ENCODE measurements at places on chromosomes 5 and 9.

- DNase-seq: no peak
These were observed 93.6 kb upstream of the TLE4 start for GRCh38 chr9:79477955-79478771.

- no peak for DNase-seq
These were observed 60.9 kb upstream of the GDNF start for GRCh38 chr5:37900692-37901091.

DNA sequence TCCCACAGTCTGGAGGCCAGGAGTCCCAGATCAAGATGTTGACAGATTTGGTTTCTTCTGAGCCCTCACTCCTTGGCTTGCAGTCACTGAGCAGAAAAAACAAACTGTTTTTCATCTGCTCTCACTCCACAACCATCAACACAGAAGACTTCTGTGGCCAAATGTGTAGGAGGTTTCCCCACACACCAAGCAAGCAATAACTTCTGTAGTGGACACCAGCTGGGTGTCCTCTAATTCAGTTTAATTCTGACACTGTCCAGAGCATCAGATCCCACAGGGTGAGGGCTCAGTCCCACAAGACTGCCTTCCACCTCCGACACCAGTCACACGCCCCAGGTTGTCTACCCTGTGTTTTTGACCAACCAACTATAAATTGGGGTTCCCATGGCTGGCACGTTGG, 209.9 kb downstream of the AOPEP start:
- no peak for DNase-seq

- DNase-seq: no peak
These were observed 6.4 kb downstream of the HOMER1 start for GRCh38 chr5:79507251-79508205.

- DNase-seq: no peak
These were observed 22.0 kb downstream of the RC3H2 start for GRCh38 chr9:122883125-122883524.

- no peak for DNase-seq
These were observed 10.5 kb downstream of the PJA2 start for GRCh38 chr5:109399092-109399759.

DNA sequence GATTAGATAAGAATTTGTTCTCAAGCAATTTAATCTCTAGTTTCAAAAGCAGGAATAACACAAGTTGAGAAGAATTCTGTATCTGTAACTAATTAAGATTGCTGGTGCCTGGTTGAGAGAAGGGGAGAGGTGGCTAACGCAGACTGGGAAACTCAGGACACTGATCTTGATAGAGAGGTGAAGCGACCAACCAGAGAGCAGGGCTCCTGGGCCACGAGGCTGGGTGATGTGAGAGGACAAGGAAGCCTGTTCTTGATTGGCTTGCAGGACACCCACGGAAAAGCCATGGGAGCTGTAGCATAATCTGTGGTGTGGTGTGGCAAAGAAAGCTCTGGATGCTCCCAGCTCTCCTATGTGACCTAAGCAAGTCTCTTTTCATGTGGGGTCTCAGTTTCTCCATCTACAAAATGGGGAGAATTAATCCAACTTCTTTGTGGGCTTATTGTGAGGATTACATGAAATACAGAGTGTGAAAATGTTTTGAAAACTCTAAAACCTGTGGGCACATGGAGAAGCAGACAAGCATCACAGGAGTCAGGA, 594.1 kb upstream of the BRINP1 start:
- DNase-seq: no peak

DNA sequence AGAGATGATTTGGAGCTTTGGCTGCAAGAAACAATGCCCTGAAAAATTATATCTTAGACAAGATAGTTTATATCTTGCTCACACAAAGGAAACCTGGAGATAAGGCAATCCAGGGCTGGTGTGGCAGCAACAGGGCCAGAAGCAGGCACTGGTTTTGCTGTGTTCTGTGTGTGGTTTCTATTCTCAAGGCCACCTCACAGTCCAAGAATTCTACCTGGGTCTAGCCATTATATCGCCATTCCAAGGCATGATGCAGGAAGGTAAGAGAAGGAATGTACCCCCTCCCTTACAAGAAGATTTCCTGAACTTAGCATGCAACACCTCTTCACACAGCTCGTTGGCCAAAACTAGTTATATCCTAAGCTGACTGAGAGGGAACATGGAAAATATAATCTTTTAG, 74.5 kb upstream of the MEGF10 start:
- no peak for DNase-seq

- DNase-seq: no peak
These were observed 24.9 kb downstream of the MELK start for GRCh38 chr9:36597412-36598178.

DNA sequence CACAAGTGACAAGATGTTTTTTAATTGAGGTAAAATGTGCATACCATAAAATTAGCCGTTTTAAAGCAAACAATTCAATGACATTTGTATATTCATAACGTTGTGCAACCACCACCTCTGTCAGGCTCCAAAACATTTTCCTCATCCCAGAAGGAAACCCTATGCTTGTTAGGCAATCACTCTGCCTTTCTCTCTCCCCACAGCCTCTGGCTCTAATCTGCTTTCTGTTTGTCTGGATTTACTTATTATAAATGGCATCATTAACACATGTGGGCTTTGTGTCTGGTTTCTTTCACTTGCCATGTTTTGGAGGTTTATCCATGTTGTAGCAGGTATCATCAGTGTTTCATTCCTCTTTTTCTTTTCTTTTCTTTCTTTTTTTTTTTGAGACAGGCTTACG, 1.4 kb upstream of the N4BP3 start:
- DNase-seq: no peak

DNA sequence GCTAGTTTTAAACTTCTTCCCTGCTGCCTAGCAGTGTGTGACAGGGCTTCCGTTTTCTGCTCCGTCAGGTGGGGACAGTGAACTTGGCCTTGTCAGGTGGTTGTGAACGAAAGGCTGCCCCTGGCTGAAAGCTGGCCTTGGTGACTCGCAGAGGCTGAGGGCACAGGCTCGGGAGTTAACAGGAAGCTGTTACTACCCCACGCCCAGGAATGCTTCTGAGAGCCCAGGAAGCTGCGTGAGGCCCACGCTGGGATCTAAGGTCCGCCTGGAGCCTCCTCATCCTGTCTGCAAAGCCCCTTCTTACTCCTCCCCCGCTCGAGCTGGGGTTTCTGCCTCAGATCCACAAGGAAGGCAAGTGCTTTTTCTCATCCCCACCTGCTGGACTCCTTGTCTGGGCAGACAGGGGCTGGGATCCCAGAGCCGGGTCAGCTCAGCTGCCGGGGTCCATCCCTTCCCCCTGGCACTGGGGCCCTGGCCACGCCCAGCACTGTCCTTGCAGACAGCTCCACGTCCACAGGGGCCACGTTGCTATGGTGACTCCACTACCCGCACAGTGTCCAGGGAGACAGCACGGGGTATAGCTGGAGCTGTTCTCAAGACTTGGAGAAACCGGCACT, 124.7 kb upstream of the TBC1D2 start:
- no peak for DNase-seq

DNA sequence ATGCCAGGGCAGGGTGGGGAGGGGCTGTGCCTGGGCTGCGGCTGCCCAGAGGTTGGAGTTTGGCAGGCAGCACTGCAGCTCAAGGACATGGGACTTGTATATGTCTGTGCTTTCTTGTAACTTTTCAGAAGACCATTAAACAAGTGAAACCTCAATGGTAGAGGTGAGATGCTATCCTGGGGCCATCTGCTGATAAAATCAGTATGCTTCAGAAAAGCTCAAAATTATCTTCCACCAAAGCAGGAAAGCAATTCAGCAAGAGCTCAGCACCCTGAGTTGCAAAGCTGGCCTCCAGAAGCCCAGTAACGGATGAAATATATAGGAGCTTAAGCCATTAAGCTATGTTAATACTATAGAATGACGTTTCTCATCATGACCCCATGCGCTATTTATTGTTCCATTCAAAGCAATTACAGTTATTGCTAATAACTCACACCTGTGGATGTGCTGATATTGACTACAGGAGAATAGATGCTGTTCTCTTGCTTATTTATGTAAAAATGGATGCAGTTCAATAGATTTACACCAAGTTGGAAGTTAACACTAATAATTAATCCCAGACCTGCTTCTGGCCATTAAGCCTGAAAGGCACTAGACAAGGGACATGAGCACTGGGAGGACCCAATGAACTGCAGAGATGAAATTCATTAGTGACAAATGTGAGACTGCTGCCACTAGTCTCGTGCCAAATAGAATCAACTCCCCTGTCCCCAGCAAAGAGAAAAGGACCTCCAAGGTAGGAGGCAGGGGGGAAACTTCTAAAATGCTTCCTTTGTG, 316.3 kb upstream of the PANK3 start:
- no peak for DNase-seq

DNA sequence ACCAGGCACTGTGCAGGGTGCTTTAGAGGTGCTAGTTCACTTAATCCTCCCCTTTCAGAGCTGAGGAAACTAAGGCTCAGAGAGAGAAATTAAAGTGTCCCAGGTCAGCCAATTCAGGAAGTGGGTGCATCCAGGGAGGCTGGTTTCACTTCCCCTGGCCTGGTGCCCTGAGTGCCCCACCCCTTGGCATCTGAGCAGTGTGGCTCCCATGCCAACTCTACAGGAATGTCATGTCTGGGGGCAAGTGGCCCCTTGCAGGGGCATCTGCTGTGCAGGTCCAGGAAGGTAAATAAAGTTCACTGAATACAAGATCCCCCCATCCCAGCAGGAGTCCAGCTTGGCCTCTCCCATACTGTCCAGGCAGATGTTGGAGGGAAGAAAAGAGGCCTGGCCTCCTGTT, 4.4 kb upstream of the N4BP3 start:
- no peak for DNase-seq

DNA sequence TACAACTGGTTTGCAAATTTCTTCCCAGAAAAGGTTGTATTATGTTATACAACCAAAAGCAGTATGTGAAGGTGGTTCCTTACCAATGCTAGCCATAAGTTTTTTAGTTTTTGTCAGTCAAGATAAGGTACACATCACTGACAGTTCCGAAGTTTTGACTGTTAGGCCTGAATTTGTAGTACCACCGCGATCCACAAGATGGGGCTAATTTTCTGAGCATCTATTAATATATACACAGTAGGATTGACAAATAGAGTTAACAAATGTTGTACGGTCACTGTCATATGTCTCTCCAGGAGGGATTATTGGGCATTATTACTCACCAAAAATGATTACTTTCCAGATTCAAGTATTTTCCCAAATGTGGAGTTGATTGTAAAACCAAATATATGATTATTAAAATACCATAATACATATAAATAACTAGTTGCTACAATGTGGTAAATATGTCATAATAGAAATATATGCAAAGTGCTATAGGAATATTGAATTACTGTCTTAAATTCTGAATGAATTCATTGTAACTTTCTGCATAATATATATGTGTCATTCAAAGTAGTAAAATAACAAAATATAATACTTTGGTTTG, 28.4 kb upstream of the LRRC19 start:
- no peak for DNase-seq

DNA sequence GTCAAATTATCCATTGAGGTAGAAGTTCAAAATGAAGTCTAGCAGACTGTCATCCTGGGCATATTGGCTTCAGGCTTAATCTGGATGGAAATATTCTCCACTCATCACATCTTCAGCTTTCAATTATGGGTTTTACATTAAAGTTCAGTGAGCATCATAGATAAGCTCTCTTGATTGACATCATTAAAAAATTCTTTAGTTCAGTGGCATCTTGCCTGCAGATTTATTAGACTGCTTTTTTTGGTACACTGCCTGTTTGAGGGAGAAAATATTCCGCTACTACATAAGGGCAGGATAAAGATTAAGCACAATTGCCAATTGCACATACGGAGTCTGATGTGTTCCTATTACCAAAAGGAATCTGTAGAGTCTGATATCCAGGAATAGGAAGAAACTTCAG, 2353.8 kb downstream of the MAT2B start:
- no peak for DNase-seq

GRCh38 chr5:163894645-163895044, 389.2 kb downstream of the MAT2B start:
- no peak for DNase-seq

DNA sequence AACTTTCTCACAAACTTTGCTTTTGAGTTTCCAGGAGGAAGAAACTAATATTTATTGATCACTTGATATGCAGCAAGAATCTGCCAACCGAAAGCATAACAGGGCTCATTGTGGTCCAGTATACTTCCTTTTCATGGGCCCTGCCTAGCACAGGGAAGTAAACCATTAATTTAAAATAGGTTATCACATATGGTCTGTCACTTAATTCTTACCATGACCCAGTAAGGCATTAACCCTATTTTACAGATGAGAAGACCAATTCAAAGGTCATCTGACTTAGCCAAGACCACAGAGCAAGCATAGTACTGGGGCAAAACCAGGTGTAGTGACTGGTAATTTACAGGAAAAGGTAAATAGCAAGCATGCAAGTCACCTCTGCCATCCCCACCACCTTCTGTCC, 336.9 kb upstream of the DMAC1 start:
- no peak for DNase-seq

GRCh38 chr5:56208681-56209080, 24.4 kb downstream of the ANKRD55 start:
- DNase-seq: no peak

DNA sequence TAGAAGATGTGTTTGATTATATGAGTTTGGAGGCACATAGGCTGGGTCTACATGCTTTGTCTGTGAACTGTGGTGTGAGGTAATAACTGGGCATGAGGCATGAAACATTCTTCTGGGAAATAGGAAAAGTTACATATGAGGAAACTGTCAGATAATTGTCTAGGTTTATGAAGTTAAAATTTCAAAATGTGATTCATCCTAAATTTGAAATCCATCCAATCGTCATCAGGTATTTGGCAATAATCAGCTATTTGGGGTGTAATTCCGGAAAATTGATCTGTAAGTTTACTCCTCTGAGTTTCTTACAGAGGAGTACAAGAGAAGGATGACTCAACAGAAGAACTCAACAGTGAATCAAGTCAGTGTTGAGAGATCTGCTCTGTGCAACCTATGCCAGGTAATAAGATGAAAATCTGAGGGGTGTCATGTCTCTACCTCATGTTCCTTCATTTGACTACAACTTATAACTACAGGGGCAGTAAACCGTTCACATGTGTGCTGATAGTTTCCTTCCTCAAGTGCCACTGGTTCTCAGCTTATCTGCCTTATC, 1171.6 kb upstream of the CDH18 start:
- no peak for DNase-seq

DNA sequence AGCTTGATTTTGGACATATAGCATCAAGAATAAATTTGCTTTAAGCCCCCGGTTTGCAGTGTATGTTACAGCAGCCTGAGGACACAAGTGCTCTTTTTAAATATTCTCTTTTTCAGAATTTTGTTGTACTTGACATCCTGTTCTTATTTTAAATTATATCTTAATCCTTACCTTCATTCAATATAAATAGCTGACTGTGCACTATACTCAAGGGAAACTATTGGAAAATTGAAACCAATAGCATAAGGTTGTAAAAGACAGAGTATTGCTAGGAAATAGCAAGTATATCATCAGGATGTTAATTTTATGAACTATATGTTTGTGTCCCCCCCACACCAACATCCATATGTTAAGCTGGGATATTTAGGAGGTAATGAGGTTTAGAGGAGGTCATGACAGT, 120.4 kb upstream of the CDH10 start:
- no peak for DNase-seq

GRCh38 chr9:99411068-99411467, 189.0 kb downstream of the SEC61B start:
- no peak for DNase-seq

Measured in cortex of kidney (tissue), 1 donor.